Bronchial epithelial cell (primary cell): ENCODE measurements at places on chromosomes 16 and 17. TPM values are rescaled to one million over a fixed set of nuclear protein-coding genes. Genes with fewer than 3 reads are reported as not detected.

DNA sequence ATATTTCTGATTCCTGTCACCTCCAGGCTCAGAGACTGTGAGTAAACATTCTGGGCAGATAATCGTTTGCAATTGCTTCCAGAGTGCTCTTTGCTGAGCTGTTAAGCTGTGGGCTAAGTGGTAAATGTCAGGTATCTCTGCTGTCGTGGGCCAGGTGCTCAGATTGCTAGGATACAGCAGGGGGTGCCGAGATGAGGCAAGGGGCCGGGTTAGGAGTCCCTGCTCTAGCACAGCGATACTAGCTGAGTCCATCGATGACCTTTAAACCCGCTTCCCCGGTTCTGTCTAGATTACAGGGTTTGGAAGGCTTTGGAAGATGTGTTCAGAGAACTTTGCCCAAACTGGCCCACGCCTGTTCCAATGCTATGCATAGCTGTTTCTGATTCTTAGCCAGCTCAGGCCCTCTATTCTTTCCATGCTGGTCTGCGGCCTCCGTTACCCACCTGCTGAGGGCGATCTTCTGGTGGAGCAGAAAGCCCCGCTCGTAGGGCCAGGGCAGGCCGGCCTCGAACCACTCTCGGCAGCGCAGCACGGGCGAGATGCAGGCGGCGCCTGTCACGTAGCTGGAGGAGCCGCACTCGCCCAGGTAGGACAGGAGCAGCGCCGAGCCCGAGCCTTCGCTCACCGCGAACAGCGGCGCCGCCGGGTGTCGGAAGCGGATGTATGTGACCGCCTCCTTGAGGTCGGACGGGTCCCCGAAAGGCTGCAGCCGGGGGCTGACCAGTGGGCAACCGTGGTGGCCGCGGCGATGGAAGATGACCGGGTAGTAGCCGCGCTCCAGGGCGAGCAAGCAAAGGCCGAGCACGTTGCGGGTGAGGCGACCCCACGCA, 979 bp downstream of the ABHD15 start:
- DNase-seq = peak; percentile 29

GRCh38 chr17:61054436-61054835, 345.2 kb upstream of the TBX2 start:
- DNase-seq = no peak

GRCh38 chr16:3564130-3564888, 12.9 kb downstream of the NLRC3 start:
- DNase-seq = no peak

DNA sequence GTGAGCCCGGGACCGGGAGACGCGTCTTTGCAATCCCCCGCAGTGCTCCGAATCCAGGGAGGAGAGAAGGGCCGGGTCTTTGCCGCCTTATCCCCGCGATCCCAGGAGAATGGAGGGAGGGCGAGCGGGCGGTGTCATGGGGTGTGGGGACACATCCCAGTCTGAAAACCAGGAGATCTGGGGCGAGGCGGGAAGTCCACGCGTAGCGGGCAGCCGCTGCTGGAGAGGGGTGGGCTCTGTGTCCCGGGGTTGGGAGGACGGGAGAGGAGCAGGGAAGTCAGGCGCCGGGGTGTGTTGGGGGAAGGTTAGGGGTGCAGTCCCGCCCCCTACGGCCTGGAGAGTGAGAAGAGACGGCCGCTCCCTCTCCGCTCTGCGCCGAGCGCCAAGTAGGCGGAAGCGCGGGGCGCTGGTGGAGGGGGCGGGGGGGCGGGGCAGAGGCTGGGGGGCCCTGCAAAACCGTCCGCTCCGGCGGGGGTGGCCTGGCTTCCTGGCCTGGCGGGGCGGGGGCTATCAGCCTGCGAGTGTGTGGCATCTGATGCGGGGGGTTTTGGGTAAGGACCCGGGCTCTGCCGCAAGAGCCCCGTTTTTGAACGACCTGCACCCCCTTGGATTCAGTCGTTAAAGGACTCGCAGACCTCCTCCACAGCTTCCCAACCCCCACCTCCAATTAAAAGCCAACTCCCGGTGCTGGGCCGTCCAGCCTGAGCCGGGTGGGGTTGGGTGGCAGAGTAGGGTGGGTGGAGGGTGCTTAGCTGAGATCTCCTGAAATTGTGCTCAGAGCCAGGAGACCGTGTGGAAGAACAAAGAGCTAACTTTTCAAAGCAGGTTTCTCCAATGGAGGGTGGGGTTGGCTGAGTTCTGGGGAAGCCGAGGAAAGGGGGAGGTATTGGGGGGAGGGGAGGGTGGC, 654 bp downstream of the LASP1 start:
- peak; percentile 31 for DNase-seq

The TEKT3 gene
- not detected in 2 replicates for total RNA-seq

The GAS7 gene
- 1.1 and 1.7 TPM in 2 replicates for total RNA-seq

The PRRT2 gene
- total RNA-seq = not detected in 2 replicates
